ENCODE measurements at places on chromosomes 5 and 9. TPM values are rescaled to one million over a fixed set of nuclear protein-coding genes. Genes with fewer than 3 reads are reported as not detected.

The ST8SIA4 gene
- total RNA-seq = 7.2 TPM

The ANKRD18A gene
- total RNA-seq = under 0.01 TPM

The SGCD gene
- 0.19 TPM for total RNA-seq

The CRHBP gene
- 0.29 TPM for total RNA-seq

The CTSV gene
- total RNA-seq = 0.67 TPM
